ENCODE measurements at places on chromosomes 2 and 18. TPM values are rescaled to one million over a fixed set of nuclear protein-coding genes. Genes with fewer than 3 reads are reported as not detected.
A peak's percentile ranks its signal among the peaks of the same experiment; 100 is the strongest.

GRCh38 chr2:15122915-15123314 is 438.2 kb downstream of the NBAS start:
- DNase-seq: no peak

DNA sequence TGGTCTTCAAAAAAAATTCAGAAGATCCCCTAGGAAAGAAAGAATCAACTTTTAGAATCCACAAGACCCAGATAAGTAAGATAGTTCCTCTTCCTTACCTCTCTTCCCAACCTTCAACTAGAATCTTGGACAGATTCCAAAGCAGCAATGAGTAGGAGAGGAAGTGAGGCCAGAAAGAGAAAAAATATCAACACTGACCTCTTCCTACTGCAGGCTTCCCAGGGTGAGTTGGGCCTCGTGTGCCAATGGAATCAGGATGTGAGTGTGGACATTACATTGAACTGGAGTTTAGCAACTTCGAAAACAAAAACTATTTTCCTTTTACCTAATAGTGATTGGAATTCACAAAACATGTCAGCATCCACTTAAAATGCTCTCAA is 102.5 kb upstream of the PIEZO2 start:
- no peak for DNase-seq

GRCh38 chr18:3037423-3037915 is 24.5 kb upstream of the LPIN2 start:
- no peak for DNase-seq

- DNase-seq: no peak
These were observed 389.0 kb downstream of the SOX11 start for GRCh38 chr2:6080932-6081753.

DNA sequence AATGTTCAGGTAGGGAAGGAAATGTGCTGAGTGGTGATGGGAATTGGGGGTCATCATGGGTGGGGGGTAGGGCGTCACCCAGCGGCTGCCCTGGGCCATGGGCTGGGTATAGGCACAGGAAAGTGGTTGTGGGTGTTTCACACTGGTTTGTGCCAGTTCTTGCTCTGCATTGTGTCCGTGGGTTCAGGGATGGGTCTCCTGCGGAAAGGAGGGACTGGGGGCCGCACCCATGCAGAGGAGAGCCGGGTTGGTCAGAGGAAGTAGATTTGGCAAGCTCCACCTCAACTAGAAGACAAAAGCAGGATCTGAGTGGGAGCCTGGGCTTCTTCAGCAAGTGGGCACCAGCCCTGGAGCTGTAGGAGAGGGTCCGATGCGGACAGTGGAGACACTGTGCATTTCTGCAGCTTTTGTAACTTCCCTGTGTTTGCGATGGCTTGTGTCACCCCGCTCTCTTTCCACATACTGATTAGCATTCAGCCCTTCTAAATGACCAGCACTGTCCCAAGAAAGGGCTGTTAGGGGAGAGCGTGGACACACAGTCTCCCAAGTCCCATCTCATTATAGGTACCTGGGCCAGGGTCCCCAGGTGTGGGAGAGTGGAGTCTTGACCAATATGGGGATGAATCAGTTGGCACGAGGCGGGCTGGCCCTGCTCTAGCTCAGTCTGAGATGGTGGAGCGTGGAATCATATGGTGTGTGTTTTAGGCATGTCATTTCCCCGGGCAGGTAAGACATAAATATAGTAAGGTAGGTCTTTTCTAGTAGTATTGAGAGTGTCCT is 67.2 kb downstream of the LRRFIP1 start:
- DNase-seq: no peak

DNA sequence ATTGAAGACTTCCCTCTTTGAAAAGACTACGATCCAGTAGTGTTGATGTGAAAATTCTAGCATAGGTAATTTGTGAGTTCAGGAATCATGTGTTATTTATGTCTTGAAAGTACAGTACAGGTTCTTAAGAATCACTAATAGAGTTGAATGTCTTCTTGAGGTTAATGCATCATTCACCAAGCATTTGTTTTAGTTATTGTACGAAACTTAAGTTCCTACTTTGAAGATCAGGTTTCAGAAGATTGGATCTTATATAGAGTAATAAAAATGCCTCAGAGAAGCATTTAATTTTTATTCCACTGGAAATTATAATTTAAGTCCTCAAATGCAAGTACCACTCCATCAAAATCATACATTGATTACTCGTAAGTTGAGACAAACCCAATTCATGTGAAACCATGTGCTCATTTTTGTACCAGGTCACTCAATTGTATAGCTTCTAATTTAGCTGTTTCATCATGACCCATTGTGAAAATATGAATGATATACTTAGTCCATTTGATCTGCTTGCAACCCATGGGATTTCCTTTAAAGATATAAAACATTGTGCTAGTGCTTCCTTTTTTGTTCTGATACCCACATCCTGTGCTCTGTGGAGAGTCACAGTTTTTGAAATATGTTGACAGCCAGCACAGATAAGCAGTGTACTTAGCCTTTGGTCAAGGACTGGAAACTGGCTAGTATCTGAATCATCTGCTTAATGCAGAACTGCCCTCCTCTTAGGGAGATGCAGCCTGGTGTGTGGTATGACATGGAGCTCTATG is 22.5 kb upstream of the RAB27B start:
- no peak for DNase-seq

DNA sequence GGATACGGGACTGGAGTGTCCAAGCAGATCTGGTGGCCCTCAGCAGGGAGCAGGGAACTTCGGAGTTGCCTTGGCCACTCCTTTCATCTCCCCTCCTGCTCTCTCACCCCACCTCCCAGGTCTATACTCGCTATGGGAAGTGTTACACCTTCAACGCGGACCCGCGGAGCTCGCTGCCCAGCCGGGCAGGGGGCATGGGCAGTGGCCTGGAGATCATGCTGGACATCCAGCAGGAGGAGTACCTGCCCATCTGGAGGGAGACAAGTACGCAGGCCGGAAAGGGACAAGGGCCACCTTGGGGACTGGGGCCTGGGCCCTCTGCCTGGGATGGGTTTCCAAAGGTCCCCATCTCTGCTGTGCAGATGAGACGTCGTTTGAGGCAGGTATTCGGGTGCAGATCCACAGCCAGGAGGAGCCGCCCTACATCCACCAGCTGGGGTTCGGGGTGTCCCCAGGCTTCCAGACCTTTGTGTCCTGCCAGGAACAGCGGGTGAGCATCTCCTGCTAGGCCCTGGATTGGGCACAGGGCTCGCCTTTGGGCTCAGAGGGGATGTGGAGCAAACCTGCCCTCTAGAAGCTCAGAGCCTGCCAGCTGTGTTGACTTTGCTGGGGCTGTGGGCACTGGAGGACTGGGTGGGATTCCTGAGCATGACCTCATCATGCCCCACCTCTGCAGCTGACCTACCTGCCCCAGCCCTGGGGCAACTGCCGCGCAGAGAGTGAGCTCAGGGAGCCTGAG is 11.8 kb downstream of the CHPF start:
- no peak for DNase-seq

- no peak for DNase-seq
These were observed 192.1 kb upstream of the ID2 start for GRCh38 chr2:8489751-8490150.

GRCh38 chr2:135863233-135863632 is 13.0 kb downstream of the MCM6 start:
- DNase-seq: no peak

DNA sequence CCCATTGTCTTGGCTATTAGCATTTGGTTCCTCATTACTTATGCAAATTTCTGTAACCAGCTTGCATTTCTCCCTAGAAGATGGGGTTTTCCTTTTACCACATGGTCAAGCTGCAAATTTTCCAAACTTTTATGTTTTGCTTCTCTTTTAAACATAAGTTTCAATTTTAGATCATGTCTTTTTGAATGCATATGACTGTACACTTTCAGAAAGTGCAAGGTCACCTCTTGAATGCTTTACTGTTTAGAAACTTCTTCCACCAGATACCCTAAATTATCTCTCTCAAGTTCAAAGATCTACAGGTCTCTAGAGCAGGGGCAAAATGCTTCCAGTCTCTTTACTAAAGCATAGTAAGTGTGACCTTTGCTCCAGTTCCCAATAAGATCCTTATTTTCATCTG is 837.6 kb upstream of the NXPH2 start:
- no peak for DNase-seq

DNA sequence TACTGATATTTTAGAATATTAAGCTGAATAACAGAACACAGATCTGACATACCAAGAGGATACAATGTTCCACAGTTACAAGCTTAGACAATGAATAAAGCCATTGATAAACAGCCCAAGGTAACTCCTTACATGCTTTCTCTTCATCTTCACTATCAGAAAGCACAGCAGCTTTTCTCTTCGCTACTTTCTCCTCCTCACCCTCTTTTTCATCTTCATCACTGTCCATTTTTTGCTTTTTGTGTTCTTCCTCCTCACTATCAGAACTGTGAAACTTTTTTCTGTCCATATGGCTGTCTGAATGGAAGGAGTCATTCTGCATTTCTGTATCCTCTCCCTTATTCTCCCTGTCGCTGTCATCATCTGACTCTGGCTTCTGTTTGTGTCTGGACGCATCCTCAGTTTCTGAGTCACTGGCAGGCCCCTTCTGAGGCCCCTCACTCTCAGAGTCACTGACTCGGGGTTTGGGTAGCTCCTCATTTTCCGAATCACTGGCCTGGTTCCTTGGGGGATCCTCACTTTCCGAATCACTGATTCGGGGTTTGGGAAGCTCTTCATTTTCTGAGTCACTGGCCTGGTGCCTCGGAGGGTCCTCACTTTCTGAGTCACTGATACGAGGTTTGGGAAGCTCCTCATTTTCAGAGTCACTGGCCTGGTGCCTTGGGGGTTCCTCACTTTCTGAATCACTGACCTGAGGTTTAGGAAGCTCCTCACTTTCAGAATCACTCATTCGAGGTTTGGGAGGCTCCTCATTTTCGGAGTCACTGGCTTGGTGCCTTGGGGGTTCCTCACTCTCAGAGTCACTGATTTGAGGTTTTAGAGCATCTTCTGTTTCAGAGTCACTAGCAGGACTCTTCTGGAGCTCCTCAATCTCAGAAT is 21.5 kb downstream of the IWS1 start:
- DNase-seq: no peak

DNA sequence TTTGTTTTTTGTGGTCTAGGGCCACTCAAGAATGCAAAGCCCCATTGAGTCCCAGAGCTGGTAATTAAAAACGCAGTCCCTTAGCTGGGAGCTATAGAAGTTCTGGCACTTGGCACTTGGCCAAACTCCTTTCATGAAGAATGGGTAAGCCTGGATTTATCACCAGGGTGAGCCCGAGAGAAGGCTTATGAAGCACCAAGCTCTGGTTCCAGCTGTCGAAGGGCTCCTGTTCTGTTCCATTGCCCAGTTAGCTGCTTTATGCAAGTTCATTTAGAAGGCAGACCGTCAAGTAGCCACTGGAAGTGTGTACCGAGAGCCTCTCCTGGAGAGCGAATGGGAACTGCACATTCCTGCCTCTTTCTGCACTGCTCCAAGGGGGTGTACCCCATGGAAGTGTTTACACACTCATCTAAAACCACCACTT is 14.2 kb downstream of the ECEL1 start:
- DNase-seq: peak; percentile 43

DNA sequence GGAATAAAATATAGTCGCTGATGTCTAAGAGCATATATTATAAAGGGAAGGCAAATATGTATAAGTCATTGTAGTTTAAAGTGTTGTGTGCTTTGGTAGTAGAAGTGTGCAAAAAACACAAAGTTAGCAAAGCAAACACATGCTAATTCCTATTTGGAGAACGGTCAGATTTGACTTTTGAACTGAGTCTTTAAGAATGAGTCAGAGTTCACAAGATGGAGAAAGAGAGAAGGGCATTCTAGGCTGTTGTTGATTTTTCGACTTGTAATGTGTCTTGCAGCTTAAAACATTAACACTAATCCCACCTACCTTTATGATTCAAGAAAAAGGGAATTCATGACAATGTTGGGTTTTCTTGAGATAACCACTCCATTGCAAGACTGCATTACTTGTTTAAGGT is 98.1 kb downstream of the CRIM1 start:
- DNase-seq: no peak

GRCh38 chr2:45706033-45706432 is 54.6 kb downstream of the PRKCE start:
- peak; percentile 49 for DNase-seq

- peak; percentile 67 for DNase-seq
These were observed 6.2 kb downstream of the DAW1 start for GRCh38 chr2:227877421-227878310.

DNA sequence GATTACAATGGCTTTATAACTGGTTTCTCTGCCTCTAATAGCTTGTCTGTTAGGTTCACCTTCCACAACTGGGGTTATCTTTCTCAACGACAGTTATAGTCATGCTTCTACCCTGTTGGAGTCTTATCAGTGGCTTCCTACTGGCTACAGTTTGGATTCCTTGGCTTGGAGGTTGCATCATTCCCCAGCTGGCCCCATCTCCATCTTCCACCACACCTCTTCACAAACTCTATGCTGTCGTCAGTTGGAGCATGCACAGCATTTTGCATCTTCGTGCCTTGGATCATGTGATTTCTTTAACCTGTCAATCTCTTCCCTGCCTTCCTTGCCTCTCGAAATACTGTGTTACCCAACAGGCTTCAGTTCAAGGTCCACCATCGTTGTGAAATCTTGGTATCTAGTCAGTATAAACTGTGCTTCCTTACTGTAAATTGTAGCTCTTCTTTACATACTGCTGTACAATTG is 316.3 kb upstream of the CXCR4 start:
- no peak for DNase-seq

GRCh38 chr2:95531254-95531771 is 46.8 kb upstream of the TRIM43B start:
- no peak for DNase-seq

DNA sequence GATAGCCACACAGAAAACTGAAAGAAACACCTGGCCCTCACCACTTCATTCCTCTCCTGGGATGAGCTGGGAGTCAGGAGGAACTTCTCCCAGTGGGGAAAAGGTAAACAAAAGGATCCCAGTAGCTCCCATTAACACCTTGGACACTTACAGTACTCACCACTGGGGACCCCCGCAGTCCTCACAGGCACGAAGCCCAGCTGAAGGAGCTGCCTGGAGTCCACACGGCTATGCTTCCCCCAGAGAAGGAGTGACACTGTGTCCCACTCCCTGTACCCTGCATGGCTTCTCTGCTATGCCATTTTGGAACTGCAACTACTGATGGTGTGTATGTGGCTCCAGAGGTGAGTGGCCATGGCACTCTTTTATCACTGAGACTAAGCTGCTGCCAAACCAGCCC is 1565.1 kb downstream of the LRP1B start:
- no peak for DNase-seq

GRCh38 chr18:66344227-66344626 is 259.7 kb downstream of the CDH19 start:
- DNase-seq: no peak

GRCh38 chr2:120012363-120012762 is 514 bp upstream of the EPB41L5 start:
- no peak for DNase-seq

GRCh38 chr2:31957354-31958139 is 53.3 kb downstream of the MEMO1 start:
- DNase-seq: no peak

The BMP10 gene
- not detected for polyA plus RNA-seq

The INHA gene
- polyA plus RNA-seq: 1.5 TPM

The GNAL gene
- polyA plus RNA-seq: 4.2 TPM

The LDLRAD4 gene
- polyA plus RNA-seq: 10.1 TPM

The SIX3 gene
- not detected for polyA plus RNA-seq

The LMAN2L gene
- 23.6 TPM for polyA plus RNA-seq

The EGR4 gene
- polyA plus RNA-seq: not detected

The PDK1 gene
- 23.7 TPM for polyA plus RNA-seq

The CAPN14 gene
- polyA plus RNA-seq: not detected

The KCNIP3 gene
- polyA plus RNA-seq: 7.8 TPM

The PDE1A gene
- polyA plus RNA-seq: 18.8 TPM

The TLX2 gene
- polyA plus RNA-seq: not detected

The RBM44 gene
- polyA plus RNA-seq: 1.1 TPM

The LYPD6 gene
- 2.1 TPM for polyA plus RNA-seq

The NEURL3 gene
- 0.10 TPM for polyA plus RNA-seq

The CD28 gene
- 5.5 TPM for polyA plus RNA-seq

The KANSL1L gene
- polyA plus RNA-seq: 22.8 TPM

The POMC gene
- 3.7 TPM for polyA plus RNA-seq

The CFAP53 gene
- 0.25 TPM for polyA plus RNA-seq

The ANKRD29 gene
- 4.2 TPM for polyA plus RNA-seq
